CD4-positive, alpha-beta T cell (primary cell): ENCODE measurements at places on chromosomes 11 and 22. TPM values are rescaled to one million over a fixed set of nuclear protein-coding genes. Genes with fewer than 3 reads are reported as not detected.

Gene PGA5
- total RNA-seq, result not detected

Gene PRRG4
- 0.05 TPM for total RNA-seq

Gene CRYBA4
- not detected for total RNA-seq

Gene TSPAN4
- total RNA-seq, result 1.6 TPM

Gene SLC22A25
- not detected for total RNA-seq

Gene SUSD2
- total RNA-seq, result 1.5 TPM

Gene ST14
- total RNA-seq, result 0.31 TPM

GRCh38 chr11:24181395-24182047 is 315.3 kb upstream of the LUZP2 start:
- DNase-seq, result no peak

- DNase-seq, result no peak
Observed at GRCh38 chr11:113521737-113522517, 46.7 kb upstream of the DRD2 start.

- no peak for DNase-seq
Observed at GRCh38 chr11:134670247-134670782, 258.3 kb upstream of the B3GAT1 start.

DNA sequence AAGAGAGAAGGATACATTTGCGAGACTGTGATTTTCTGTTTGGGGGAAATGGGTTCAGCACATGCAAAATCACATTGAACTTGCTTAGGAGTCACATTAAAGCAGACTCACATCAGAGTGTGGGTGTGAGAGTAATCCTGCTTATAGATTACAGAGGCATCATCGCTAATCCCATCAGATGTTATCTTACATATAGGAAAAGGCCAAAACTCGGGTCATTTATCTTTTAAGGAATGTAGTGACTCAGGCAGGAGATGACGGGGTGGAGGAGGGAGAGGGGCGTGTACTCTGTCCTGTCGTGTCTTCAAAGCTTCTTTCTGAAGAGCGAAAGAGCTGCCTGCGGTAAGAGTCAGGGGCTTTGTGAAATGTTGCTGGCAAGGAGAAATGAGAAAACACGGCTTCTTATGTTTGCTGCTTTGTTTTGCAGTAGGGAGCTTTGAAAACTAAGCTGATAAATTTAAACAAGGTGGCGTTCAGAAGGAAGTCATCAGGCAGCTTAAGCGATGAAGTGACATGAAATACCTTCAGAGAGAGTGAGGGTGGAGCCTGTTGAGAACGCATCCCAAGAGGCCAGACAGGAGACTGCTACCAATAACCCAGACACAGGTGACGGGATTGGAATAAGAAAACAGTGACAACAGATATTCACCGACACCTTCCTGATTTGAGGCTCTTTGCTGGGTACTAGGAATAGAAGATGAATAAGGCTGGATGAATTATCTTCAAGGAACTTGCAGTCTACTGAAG is 2.2 kb upstream of the C11orf16 start:
- no peak for DNase-seq

DNA sequence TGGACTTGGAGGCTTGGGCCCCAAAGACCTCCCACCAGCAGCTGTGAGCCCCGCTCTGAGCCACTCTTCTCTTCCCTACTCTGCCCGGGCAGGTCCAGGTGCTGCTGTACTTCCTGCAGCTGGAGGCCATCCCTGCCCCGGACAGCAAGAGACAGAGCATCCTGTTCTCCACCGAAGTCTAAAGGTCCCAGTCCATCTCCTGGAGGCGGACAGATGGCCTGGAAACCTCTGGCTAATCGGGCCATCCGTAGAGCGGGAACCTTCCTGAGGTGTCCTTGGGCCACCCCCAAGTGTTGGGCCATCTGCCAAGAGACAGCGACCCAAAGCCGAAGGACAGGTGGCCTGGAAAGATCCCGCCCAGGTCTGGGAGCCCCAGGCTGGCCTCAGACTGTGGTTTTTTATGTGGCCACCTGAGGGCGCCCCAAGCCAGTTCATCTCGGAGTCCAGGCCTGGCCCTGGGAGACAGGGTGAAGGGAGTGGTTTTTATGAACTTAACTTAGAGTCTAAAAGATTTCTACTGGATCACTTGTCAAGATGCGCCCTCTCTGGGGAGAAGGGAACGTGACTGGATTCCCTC is 135.1 kb downstream of the BCR start:
- peak; percentile 65 for DNase-seq

- DNase-seq, result no peak
Observed at GRCh38 chr11:116180806-116181600, 591.8 kb downstream of the BUD13 start.
